ENCODE measurements at places on chromosomes 5 and 9. TPM values are rescaled to one million over a fixed set of nuclear protein-coding genes. Genes with fewer than 3 reads are reported as not detected.

NOL8 gene
- total RNA-seq = 33.1 TPM

PCDHGA12 gene
- total RNA-seq = 1.6 TPM

- no peaks in the 10 kb centered on the region for H3K4me1 ChIP-seq
- DNase-seq = no peak
- H3K27me3 ChIP-seq = no peaks in the 10 kb centered on the region
- no peak overlapping the region for H3K27ac ChIP-seq
These were observed 360.5 kb downstream of the KCTD16 start for GRCh38 chr5:144531188-144531587.

- no peaks in the 10 kb centered on the region for H3K27me3 ChIP-seq
- H3K36me3 ChIP-seq = peaks cover 2% of the 10 kb centered on the region
- H3K4me1 ChIP-seq = no peaks in the 10 kb centered on the region
- no peak overlapping the region for H3K4me3 ChIP-seq
- H3K27ac ChIP-seq = no peak overlapping the region
- no peak for DNase-seq
These were observed 12.2 kb downstream of the CEP72 start for GRCh38 chr5:624118-624950.

GRCh38 chr5:138900281-138900965 lies 25.3 kb upstream of the LRRTM2 start:
- peaks cover 13% of the 10 kb centered on the region for H3K36me3 ChIP-seq
- DNase-seq = peak; percentile 62
- H3K4me3 ChIP-seq = no peak overlapping the region
- no peaks in the 10 kb centered on the region for H3K27me3 ChIP-seq
- peak overlapping the region; percentile 58 for H3K27ac ChIP-seq

DNA sequence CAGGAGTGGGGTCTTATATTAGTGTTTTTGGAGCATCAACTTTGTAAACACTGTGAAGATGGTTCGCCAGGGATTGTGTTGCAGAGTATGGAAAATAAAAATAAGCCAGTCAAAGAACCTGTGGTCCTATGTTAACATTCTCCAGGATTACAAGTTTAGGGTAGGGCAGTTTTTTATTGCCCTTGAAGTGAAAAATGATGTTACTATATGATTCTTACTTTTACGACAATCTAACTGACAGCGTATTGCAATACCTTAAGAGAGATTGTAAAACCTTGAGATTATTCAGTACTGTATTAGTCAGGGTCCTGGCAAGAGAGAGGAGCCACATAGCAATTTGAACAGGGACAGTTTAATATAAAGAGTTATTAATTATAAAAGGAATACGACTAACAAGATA lies 144.7 kb upstream of the ZNF608 start:
- no peak overlapping the region for H3K4me3 ChIP-seq
- no peak for DNase-seq
- no peaks in the 10 kb centered on the region for H3K4me1 ChIP-seq
- no peaks in the 10 kb centered on the region for H3K36me3 ChIP-seq
- H3K27ac ChIP-seq = no peak overlapping the region
